ENCODE measurements at places on chromosomes 7 and 10. TPM values are rescaled to one million over a fixed set of nuclear protein-coding genes. Genes with fewer than 3 reads are reported as not detected.

DNA sequence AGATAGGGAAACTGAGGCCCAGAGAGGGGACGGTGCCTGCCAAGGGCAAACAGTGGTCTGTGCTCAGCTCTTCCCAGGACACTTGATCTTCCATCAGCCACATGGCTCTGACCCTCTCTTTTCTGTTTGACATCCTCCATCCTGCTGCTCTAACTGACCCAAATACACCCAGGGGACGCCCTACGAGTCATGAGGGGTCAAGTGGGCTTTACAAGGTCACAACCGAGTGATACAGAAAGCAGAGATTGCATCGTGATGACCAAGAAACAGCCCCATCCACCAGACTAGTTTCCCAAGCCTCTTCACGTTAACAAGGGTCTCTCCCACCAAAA, 131.2 kb upstream of the UNC5B start:
- no peaks in the 10 kb centered on the region for H3K27me3 ChIP-seq
- no peaks in the 10 kb centered on the region for H3K4me1 ChIP-seq
- H3K36me3 ChIP-seq, result no peaks in the 10 kb centered on the region

DNA sequence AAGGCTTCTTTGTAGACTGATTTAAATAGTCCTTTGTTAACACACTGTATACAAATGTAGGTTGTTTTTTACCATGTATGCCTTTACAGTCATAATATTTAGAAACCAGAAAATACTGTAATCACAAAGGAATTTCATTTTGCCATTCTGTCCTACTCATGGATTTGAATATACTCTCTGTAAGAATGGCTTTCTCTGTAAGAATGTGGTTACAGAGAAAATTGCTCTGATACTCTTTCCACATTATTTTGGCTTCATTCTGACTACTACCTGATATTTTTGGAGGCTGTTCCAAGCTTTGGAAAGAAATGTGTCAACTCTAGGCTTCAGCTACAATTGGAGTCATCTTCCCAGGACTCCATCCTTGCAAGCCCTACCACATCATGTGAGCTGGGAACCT, 23.5 kb downstream of the CH25H start:
- H3K4me1 ChIP-seq, result no peaks in the 10 kb centered on the region
- H3K27ac ChIP-seq, result no peak overlapping the region
- no peak overlapping the region for H3K4me3 ChIP-seq
- H3K36me3 ChIP-seq, result no peaks in the 10 kb centered on the region
- no peak for DNase-seq

The MRLN gene
- not detected for total RNA-seq

The HMX3 gene
- total RNA-seq, result 0.35 TPM

GRCh38 chr7:64686493-64687184, 20.7 kb downstream of the ZNF107 start:
- peaks cover 20% of the 10 kb centered on the region for H3K36me3 ChIP-seq
- no peak for DNase-seq
- no peaks in the 10 kb centered on the region for H3K27me3 ChIP-seq
- no peaks in the 10 kb centered on the region for H3K4me1 ChIP-seq

DNA sequence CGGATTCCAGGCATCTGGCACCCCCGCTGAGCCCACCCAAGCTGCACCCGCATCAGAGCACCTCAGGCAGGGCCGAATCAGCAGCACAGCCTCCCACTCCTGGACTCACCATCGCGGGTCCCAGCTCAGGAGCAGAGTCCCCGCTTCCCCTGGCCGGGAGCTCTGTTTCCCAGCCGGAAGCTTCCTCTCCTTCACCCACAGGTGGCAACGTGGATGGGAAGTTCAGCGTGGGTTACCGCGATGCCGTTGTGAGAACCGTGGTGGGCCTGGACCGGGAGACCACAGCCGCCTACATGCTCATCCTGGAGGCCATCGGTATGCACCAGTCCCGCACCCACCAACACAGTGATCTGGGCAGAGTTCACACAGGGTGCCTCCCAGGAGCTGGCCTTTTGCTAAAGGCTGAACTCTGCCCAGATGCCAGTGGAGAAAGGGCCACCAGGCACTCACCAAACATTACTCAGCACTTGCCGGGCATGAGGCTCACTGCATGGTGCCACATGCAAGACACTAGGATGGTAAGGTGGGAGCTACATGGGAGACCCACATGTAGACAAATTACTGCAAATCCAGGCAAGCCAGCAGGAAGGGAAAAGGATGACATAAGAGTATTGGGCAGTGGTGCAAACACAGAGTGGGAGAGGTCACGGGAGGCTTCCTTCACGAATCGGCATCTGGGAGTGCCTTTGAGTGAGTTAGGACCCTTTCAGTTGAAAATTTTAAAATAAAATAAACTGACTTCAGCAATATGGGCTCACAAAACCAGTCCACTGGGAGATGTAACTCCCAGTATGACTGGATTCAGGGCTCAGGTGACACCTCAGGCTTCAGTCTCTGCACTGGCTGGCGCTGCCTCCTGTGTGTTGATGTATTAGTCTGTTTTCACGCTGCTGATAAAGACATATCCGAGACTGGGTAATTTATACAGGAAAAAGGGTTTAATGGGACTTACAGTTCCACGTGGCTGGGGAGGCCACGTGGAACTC, 10.4 kb downstream of the C10orf105 start:
- peak; percentile 17 for DNase-seq
- peaks cover 8% of the 10 kb centered on the region for H3K4me1 ChIP-seq
- no peaks in the 10 kb centered on the region for H3K27me3 ChIP-seq
- no peak overlapping the region for H3K27ac ChIP-seq

- no peaks in the 10 kb centered on the region for H3K27me3 ChIP-seq
- no peak overlapping the region for H3K27ac ChIP-seq
- H3K4me3 ChIP-seq, result no peak overlapping the region
- DNase-seq, result no peak
- no peaks in the 10 kb centered on the region for H3K36me3 ChIP-seq
Measured at GRCh38 chr7:26345202-26345601, 53.5 kb downstream of the SNX10 start.

- H3K4me1 ChIP-seq, result no peaks in the 10 kb centered on the region
- no peak overlapping the region for H3K27ac ChIP-seq
- no peaks in the 10 kb centered on the region for H3K36me3 ChIP-seq
- H3K27me3 ChIP-seq, result no peaks in the 10 kb centered on the region
- H3K4me3 ChIP-seq, result no peak overlapping the region
- DNase-seq, result no peak
Measured at GRCh38 chr10:52742731-52743130, 29.9 kb downstream of the MBL2 start.

The PRF1 gene
- not detected for total RNA-seq

- H3K27me3 ChIP-seq, result no peaks in the 10 kb centered on the region
- H3K27ac ChIP-seq, result 0 out of 2 replicates have a peak overlapping the region, but pooled peaks have one; percentile 40
- DNase-seq, result peak; percentile 28
- H3K4me1 ChIP-seq, result peaks cover 35% of the 10 kb centered on the region
Measured at GRCh38 chr7:29306319-29306991, 111.9 kb downstream of the CHN2 start.

DNA sequence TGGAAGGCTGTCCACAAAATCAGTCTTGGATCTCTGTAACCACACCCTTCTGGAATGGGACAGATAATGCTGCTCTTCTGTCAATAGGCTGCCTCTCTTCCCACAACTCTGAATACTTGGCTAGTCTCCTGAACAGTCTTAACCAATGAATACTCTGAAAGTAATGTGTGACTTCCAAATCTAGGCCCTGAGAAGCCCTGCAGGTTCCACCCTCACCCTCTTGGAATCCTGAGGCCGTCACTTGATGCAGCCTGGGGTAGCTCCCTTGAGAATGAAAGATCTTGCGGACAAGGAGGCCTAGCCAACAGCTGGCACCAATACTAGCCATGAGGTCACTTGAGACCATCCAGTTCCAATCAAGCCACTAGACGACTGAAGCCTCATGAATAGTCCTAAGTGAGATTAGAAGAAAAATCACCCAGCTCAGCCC, 109.2 kb downstream of the ARHGAP12 start:
- no peaks in the 10 kb centered on the region for H3K4me1 ChIP-seq
- no peaks in the 10 kb centered on the region for H3K27me3 ChIP-seq
- H3K27ac ChIP-seq, result no peak overlapping the region
- H3K36me3 ChIP-seq, result no peaks in the 10 kb centered on the region
- DNase-seq, result no peak

- no peaks in the 10 kb centered on the region for H3K36me3 ChIP-seq
- H3K27me3 ChIP-seq, result no peaks in the 10 kb centered on the region
- no peak overlapping the region for H3K27ac ChIP-seq
- no peak for DNase-seq
- no peaks in the 10 kb centered on the region for H3K4me1 ChIP-seq
Measured at GRCh38 chr7:16004702-16005101, 318.2 kb upstream of the MEOX2 start.

The LFNG gene
- 24.5 TPM for total RNA-seq

DNA sequence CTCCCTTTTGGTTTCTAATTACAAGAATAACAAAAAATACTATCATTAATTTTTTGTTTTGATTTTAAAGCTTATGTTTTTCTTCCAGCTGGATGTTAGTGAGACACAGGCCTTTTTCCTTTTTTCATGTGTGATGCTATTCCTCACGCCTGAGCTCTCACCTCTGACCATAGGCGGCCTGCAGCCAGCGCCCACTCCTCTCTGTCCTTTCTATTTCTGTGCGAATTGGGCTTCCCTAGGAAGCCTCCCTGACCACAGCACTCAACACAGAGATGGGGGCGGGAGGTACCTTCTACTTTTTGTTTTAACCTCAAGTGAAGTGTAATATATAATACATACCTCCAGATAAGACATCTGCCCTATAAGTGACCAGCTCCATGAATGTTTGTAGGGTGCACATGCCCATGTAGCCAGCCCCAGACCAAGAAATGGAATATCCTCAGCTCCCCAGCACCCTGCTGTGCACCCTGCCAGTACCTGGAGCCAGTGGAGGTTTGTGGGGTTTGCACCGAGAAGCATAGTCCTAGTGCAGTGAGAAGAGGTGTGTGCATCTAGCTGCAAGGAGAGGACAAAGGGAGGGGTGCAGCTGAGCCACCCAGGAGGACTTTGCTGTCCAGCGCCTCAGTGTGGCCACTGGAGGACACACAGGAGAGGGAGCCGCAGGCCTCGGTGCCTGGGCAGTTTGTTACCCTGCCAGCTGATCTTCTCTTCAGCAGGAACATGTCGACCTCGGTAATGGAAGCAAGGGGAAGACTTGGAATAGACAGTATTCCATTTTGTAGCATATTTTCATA, 38.5 kb downstream of the BNIP3 start:
- peaks cover 35% of the 10 kb centered on the region for H3K36me3 ChIP-seq
- no peaks in the 10 kb centered on the region for H3K27me3 ChIP-seq
- H3K4me1 ChIP-seq, result no peaks in the 10 kb centered on the region
- no peak overlapping the region for H3K27ac ChIP-seq
- DNase-seq, result peak; percentile 78

DNA sequence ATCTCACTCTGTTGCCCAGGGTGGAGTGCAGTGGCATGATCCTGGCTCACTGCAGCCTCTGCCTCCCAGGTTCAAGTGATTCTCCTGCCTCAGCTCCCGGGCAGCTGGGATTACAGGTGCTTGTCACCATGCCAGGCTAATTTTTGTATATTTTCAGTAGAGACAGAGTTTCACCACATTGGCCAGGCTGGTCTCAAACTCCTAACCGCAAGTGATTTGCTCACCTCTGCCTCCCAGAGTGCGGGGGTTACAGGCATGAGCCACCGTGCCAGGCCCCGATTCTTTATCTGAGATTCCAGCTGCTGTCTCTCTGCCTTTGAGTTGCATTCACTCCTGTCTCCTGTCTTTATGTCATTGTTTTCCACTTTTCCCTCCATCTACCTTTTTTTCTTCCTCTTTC, 168.7 kb downstream of the TMEM178B start:
- H3K4me1 ChIP-seq, result peaks cover 26% of the 10 kb centered on the region
- H3K27me3 ChIP-seq, result no peaks in the 10 kb centered on the region
- no peak for DNase-seq
- no peaks in the 10 kb centered on the region for H3K36me3 ChIP-seq

DNA sequence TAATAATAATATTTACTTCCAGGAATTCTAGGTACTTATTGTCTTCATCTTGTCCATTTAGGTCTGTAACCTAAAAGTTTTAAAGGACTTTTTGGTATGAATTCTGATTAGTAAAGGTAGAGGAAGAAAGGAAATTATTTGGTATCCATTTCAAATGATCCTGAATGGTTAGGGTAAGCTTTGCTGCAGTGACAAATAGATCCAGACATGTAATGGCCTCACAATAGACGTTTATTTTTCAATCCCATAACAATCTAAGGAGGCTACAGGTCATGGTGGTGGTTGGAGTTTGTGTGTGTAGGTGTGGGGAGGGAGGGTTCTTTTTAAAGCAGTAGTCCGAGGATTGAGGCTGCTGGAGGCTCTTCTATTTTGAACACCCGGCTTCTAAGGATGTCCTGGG, 5.3 kb downstream of the FBH1 start:
- no peak overlapping the region for H3K27ac ChIP-seq
- no peak for DNase-seq
- peaks cover 6% of the 10 kb centered on the region for H3K4me1 ChIP-seq
- no peaks in the 10 kb centered on the region for H3K27me3 ChIP-seq
- no peak overlapping the region for H3K4me3 ChIP-seq

The HOXA10 gene
- total RNA-seq, result not detected

DNA sequence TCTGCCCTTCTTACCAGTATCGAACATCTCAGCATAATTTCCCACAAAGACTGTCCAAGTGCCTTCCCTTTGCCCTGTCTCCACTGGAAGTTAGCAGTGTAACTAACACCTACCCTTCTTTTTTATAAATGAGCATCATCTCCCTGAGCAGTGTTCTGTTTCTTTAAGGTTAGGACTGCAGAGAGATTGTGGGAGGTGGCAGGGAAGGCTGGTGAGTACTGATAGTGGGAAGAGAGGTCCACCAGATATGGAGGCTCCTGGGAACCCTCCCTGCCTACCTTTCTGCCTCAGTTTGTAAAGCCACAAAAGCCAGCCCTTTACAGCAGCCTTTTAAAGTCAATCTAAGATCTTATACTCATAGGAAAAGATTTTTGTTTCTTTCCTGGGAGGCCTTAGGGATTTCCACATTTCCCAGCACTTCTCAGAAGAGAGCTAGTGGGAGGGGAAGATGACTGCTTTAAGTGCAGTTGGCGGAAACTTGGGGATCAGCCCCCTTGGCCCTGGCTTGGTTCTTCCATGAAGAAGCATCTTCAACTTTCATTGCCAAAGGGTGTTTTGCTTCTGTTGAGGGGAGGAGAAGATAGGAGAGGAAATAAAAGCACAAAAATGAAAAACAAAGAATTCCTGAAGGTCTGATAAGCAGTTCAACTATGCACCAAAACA, 36.6 kb upstream of the CALD1 start:
- H3K4me1 ChIP-seq, result peaks cover 23% of the 10 kb centered on the region
- peak overlapping the region; percentile 59 for H3K27ac ChIP-seq
- no peak overlapping the region for H3K4me3 ChIP-seq

The HOXA3 gene
- not detected for total RNA-seq

GRCh38 chr10:44417761-44418160, 32.9 kb upstream of the CXCL12 start:
- no peak overlapping the region for H3K4me3 ChIP-seq
- H3K27me3 ChIP-seq, result no peaks in the 10 kb centered on the region
- no peak for DNase-seq
- H3K36me3 ChIP-seq, result no peaks in the 10 kb centered on the region
- no peaks in the 10 kb centered on the region for H3K4me1 ChIP-seq
- H3K27ac ChIP-seq, result no peak overlapping the region

- no peak overlapping the region for H3K27ac ChIP-seq
- H3K36me3 ChIP-seq, result no peaks in the 10 kb centered on the region
- H3K27me3 ChIP-seq, result no peaks in the 10 kb centered on the region
- no peak overlapping the region for H3K4me3 ChIP-seq
- no peak for DNase-seq
Measured at GRCh38 chr7:47776335-47776734, 171.9 kb downstream of the PKD1L1 start.

The ANKRD61 gene
- 0.42 TPM for total RNA-seq

- H3K4me3 ChIP-seq, result no peak overlapping the region
- no peaks in the 10 kb centered on the region for H3K27me3 ChIP-seq
- DNase-seq, result no peak
- H3K27ac ChIP-seq, result no peak overlapping the region
Measured at GRCh38 chr7:121833991-121834390, 39.0 kb upstream of the PTPRZ1 start.

Data from GM23338 (cell line).